WERI-Rb-1 (cell line): ENCODE measurements at places on chromosomes 2 and 18.

DNA sequence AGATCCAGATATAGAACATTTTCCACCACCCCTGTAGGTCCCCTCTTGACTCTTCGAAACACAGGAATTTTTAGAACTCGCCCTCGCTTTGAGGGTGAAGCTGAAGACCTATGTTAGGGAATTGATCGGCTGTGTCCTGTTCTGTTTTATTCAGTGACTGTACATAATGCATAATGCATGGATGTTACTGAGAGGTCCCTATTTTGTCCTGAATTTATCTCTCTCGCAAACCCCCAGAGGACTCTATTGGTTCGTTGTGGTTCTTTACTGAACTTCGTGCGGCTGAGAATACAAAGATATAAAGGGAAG is 431 bp upstream of the EIF5B start:
- no peak for DNase-seq

DNA sequence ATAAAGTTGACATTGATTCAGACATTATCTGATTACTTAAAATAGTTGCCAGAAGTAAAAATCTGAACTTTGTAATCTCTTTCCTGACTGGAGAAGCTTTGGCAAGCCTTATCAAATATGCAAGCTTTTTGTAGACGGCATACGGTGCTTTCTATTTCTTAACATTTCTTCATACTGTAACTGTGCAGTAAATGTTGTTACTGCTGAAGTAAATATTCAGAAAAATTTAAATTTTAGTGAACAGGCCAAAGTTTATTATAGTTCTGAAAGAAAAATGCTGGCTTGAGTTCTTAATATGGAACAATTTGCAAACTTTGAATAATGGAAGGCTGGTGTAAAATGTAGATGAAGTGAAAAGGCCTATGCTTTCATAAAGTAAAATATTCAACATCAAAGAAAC is 1.8 kb downstream of the TTN start:
- DNase-seq: no peak

GRCh38 chr2:39431592-39432316 is 5.3 kb downstream of the MAP4K3 start:
- DNase-seq: no peak

DNA sequence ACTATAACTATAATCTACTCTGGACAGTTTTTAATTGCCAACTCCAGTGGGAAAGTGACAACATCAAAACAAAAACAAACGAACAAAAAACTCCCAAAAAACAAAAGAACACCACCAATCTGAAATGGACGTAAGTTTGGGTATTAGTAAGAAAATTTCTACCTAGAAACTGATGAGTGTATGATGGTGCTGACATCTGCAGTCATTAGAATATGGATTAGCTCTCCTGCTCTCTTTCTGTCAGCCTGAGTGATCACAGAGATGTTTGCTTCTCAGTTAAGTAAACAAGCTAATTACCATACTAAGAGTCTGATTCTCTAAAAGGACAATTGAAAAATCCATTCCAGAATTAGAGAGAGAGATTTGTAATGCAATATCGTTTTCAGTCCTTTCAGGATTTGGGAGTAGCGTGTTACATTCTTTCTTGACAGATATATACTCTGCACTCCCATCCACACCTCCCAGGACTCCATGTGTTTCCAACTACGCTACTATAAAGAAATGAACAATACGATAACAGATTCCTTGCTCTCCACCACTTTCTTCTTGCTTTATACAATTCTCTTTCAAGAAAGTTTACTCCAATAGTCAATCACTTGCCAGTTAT is 1347.4 kb upstream of the PIK3C3 start:
- no peak for DNase-seq

DNA sequence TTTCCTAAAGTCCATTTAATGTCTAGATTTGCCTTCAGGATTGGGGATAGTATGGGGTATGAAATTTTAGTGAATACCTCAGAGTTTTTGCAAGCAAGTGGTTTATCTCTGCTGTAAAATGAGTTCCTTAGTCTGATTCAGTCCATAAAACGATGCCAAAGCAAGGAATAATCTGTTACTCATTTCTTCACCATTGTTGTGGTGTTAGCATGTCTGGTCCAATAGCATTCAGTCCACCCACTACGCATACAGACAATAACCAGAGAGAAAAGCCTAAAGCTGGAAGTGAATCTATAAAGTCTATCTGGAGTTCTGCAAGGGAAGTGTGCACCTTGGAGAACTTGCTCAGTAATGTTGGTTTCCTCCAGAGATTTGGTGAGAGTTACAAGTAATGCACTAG is 12.9 kb upstream of the DPP4 start:
- DNase-seq: no peak

DNA sequence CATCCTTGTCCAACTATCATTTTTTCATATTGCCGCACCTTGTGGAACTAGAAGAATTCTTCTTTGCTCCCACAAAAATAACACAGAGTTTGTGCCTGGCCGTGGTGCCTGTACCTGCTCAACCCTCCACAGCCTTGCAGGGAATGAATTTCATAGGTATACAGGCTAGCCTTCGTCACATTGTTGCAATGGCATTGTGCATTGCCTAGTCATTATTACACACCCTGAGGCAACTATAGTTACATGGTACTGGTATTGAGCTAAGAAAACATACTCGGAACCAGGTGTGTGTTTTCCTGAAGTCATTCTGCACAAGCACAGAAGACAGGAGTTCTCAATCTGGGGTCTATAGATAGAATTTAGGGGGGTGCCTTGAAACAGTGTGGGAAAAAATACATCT is 188.0 kb upstream of the CTAGE1 start:
- no peak for DNase-seq

- no peak for DNase-seq
Measured at GRCh38 chr2:39719317-39719716, 53.6 kb downstream of the TMEM178A start.

- DNase-seq: no peak
Measured at GRCh38 chr2:40360652-40361051, 91.2 kb downstream of the SLC8A1 start.
